ENCODE measurements at places on chromosomes 3 and 15. TPM values are rescaled to one million over a fixed set of nuclear protein-coding genes. Genes with fewer than 3 reads are reported as not detected.
A peak's percentile ranks its signal among the peaks of the same experiment; 100 is the strongest.

The DISP2 gene
- total RNA-seq = 0.51 TPM

The INAFM2 gene
- total RNA-seq = 15.5 TPM

GRCh38 chr15:77387365-77388105 lies 32.4 kb downstream of the PEAK1 start:
- no peak for DNase-seq

DNA sequence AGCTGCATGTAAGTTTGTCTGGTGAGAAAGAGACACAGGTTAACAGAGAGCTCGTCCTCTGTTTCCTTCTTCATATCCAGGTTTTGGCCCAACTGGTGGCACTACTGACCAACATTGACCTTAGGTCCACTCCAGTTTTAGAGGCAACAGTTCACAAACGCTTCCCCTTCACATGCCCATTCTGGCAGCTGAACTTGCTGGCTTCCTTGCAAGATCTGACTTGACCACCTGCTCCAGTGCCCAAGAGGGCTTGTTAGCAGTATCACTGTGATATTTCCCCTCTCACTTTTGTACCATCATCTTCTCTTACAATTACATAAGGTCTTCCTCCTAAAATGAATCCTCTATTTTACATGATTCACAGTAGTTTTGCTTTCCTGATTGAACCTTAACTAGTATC lies 71.3 kb downstream of the CNTN6 start:
- no peak for DNase-seq

The ITIH1 gene
- total RNA-seq = not detected

DNA sequence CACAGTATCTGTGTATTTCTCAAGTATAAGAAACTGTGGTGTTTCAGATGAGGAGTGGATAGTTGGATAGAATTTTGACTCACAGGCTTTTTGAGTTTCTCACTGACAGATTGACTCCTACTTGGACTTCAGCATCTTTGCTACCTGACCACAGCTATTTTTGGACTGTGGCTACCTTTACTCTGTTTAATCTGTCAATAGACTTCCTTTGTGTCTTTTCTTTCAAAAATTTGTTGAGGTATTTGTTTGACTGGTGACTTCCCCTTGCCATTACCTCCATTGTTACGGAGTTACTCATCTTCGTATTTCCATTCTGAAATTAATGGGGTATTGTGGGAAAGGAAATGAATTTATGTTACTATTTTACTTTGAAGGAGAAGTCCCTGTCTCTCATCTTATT lies 123.8 kb downstream of the AGBL1 start:
- no peak for DNase-seq

DNA sequence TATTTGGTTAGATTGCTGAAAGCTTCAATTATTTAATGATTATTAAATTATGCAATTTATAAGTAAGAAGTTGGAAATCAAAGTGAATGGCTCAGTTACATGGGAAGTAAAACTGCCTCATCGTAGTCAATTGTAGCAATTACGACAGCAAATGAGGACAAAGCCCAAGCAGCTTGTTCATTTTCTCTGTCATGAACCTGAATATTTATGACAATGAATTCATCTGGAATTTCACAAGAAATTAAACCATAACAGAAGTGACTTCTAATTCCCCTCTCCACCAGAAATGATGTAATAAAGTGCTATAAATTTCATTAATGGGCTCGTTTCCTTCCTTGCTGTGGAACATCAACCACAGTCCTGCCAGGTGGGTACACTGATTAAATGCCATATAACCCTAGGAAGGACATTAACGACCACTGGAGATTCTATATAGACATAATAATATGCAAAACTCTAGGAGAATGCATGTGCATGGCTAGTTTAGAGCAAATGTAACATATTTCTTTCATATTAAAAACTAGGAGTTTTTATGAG lies 273.8 kb upstream of the DCBLD2 start:
- DNase-seq = no peak

The ROPN1 gene
- total RNA-seq = not detected

DNA sequence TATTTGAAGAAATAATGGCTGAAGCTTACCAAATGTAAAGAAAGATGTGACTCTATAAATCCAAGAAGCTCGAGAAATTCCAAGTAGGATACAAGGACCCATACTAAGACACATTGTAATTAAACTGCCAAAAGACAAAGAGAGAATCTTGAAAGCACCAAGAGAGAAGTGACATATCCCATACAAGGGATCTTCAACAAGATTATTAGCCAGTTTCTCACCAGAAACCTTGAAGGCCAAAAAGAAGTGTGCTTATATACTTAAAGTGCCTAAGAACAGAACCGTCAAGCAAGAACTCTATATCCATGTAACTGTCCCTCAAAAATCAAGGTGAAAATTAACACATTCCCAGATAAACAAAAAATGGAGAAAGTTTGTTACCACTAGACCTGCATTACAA lies 220.5 kb downstream of the ADAMTS17 start:
- no peak for DNase-seq

GRCh38 chr3:177928172-177928873 lies 607.9 kb upstream of the KCNMB2 start:
- DNase-seq = peak; percentile 43

The ACY1 gene
- total RNA-seq = 25.9 TPM

GRCh38 chr3:153484842-153485241 lies 322.8 kb downstream of the RAP2B start:
- DNase-seq = no peak

The CLRN1 gene
- total RNA-seq = not detected

The PLA2G4E gene
- total RNA-seq = not detected

The PRKCD gene
- 0.80 TPM for total RNA-seq

GRCh38 chr15:43143203-43143941 lies 10.0 kb downstream of the TMEM62 start:
- no peak for DNase-seq

- DNase-seq = no peak
Observed at GRCh38 chr3:31399271-31399670, 133.5 kb upstream of the STT3B start.

GRCh38 chr15:41011055-41011815 lies 58.0 kb downstream of the CHAC1 start:
- no peak for DNase-seq

- DNase-seq = peak; percentile 11
Observed at GRCh38 chr15:98713585-98714001, 65.3 kb downstream of the IGF1R start.

The LINGO1 gene
- total RNA-seq = not detected

GRCh38 chr15:93348711-93349545 lies 259.9 kb upstream of the RGMA start:
- DNase-seq = no peak

The ARL13B gene
- total RNA-seq = 15.4 TPM

The ATP13A5 gene
- 0.30 TPM for total RNA-seq

The NANOGP8 gene
- not detected for total RNA-seq

DNA sequence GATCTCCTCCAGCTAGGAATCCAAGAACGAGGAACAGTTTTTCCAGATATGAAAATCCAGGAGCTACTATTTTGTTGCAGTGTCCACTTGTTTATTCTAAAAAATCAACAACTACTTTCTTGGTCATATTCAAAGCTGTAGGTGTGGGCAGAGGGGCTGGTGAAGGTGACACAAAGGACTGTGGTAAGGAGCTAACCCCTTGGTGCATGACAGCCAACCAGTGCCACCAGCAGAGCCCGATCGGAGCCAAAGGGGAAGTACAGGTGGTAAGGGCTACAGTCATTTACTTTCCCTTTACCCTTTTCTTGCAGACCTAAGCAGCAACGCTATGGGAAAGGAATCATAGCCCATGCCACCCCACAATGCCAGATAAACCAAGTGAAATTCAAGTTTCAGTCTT lies 30.7 kb downstream of the PLA1A start:
- no peak for DNase-seq

The SEMA7A gene
- 36.2 TPM for total RNA-seq

DNA sequence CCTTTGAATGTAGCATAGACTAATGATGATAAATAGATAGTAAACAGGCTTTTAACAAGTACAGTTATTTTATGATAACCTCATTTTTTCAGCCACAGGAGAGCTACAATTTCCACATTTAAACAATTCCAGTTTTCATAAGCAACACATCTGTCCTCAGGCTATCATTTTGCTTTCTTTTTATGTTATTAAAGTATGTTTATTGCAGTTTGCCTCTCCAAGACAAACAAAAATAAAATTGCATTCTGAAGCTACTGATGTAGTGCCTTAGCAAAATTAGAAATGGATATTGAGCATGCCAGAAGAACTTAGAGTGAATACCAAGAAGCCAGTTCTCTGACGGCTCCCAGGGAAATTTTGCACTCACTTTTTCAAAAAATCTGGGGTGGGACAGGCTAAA lies 140.6 kb upstream of the ABHD17C start:
- DNase-seq = no peak

The C3orf80 gene
- 0.06 TPM for total RNA-seq

The MINAR1 gene
- 1.3 TPM for total RNA-seq

All from Daoy (cell line).